ENCODE measurements at places on chromosomes 5 and 9. TPM values are rescaled to one million over a fixed set of nuclear protein-coding genes. Genes with fewer than 3 reads are reported as not detected.

PRDM9 gene
- total RNA-seq: not detected

DNA sequence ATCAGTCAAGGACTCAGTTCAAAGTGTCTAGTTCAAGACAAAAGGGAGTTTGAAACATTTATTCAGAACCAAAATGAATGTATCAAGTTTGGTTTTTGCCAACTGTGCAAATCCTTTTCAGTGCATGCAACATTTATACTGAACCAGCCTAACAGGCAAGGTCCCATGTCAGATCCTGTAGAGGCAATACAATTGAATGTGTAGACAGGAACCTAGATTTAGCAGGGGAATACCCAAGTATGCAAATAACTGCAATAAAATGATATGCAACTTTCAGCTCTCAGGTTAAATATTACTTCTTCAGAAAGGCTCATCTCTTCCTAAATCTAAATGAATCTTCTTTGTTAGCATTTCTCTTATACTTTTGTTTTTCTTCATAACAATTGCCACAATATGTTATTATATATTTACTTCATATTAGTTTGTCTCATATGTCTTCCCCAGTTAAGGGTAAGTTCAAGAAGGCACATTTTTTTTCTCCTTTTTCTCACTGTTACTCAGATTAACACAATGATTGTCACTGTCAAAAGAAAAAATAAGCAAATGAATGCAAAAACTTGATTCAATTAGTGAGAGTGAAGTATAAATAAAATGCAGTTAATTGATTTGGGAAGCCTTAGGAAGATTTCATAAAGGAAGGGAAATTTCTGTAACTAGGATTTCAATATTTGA, 163.9 kb upstream of the RASA1 start:
- no peak for DNase-seq

DNA sequence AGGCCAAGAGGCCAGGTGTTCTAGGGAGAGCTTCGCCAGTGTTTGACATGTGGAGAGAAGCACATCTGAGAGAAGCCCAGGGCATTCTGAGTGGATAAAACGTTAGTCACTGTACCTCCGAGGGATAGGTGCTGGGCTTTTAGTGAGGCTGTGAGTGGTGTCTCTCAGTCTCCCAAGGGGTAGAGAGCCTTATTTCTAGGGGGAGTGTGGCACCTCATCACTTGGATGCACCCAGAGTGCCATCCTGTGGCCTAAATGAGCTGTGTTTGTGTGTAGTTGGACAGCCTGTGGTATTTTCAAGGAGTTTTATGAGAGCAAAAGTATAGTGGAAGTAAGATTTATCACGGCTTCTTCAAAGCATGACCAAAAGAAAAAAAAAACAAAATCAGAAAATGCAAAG, 1046.9 kb upstream of the WWC1 start:
- no peak for DNase-seq

CCNJL gene
- 10.1 TPM for total RNA-seq

EXOSC2 gene
- total RNA-seq: 19.2 TPM

- no peak for DNase-seq
These were observed 1.2 kb downstream of the HAVCR1 start for GRCh38 chr5:157057459-157058370.

DNA sequence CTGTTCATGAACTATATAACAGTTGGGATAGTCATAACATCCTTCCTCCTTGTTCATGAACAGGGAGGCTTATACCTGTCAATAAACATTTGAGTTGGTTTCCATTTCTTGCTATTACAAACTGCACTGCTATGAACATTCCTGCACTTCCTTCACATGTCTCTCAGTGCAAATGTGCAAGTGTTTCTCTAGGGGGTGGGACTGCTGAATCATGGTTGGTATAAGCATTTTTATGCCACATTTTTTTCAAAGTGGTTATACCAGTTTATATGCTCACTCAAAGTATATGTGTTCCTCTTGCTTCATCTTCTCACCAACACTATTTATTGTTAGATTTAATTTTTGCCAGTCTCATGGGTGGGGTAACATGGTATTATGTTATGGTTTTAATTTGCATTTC, 25.8 kb upstream of the TPD52L3 start:
- DNase-seq: no peak

GRCh38 chr5:127762412-127762811, 59.2 kb downstream of the CCDC192 start:
- DNase-seq: no peak

PHF24 gene
- total RNA-seq: 2.1 TPM

Measured in thyroid gland (tissue), 4 donors.